Naive B cell (primary cell): ENCODE measurements at places on chromosomes 6 and 20.

DNA sequence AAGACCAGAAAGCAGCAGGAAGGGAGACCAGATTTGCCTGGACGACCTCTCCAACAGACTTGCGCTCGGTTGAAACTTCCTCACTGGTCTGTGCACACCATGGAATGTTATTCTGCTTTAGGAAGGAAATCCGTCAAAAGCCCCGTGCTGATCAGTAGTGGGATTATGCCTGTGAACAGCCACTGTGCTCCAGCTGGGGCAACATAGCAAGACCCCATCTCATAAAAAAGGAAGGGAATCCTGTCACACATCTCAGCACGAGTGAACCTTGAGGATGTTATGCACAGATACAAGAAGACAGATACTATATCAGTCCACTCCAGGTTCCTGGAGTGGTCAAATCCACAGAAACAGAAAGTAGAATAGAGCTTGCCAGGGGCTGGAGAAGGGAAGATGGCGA lies 86.9 kb upstream of the FOXC1 start:
- H3K27me3 ChIP-seq, result peaks cover 41% of the 10 kb centered on the region
- DNase-seq, result no peak
- H3K4me1 ChIP-seq, result no peaks in the 10 kb centered on the region
- no peak overlapping the region for H3K27ac ChIP-seq
- H3K4me3 ChIP-seq, result no peak overlapping the region
- no peaks in the 10 kb centered on the region for H3K36me3 ChIP-seq

DNA sequence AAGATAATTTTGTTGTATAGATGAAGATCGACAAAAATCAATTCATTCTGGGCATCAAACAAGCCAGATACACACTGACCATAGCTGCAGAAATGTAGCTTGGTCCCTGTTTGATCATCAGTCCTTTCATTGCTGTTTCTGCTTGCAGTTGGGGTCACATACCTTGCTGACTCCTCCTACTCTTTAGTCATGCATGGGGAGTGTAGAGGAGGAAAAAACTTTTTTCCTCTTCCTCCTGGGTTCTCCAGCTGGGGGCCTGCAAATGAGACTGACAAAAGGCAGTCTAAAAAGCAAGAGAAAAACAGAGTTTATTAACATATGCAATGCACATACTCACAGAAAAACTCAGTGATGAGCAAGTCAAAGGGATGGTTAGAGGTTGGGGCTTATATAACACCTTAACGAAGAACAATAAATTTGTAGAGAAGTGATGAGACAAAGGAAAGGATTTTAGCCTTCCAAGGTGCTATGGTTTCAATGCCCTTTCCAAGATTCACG lies 105.8 kb downstream of the QRSL1 start:
- DNase-seq, result no peak
- H3K27me3 ChIP-seq, result no peaks in the 10 kb centered on the region
- H3K36me3 ChIP-seq, result no peaks in the 10 kb centered on the region
- H3K4me3 ChIP-seq, result no peak overlapping the region
- peaks cover 53% of the 10 kb centered on the region for H3K4me1 ChIP-seq

GRCh38 chr6:44327096-44327495 lies 13.9 kb upstream of the AARS2 start:
- H3K4me1 ChIP-seq, result no peaks in the 10 kb centered on the region
- H3K4me3 ChIP-seq, result no peak overlapping the region
- no peak for DNase-seq
- H3K27me3 ChIP-seq, result peaks cover 24% of the 10 kb centered on the region
- H3K27ac ChIP-seq, result no peak overlapping the region

GRCh38 chr6:50305660-50306059 lies 255.9 kb upstream of the DEFB112 start:
- H3K27ac ChIP-seq, result no peak overlapping the region
- H3K27me3 ChIP-seq, result no peaks in the 10 kb centered on the region
- no peaks in the 10 kb centered on the region for H3K4me1 ChIP-seq
- no peak for DNase-seq
- H3K4me3 ChIP-seq, result no peak overlapping the region
- no peaks in the 10 kb centered on the region for H3K36me3 ChIP-seq

- DNase-seq, result no peak
- no peaks in the 10 kb centered on the region for H3K36me3 ChIP-seq
- no peak overlapping the region for H3K4me3 ChIP-seq
- H3K27me3 ChIP-seq, result no peaks in the 10 kb centered on the region
- no peak overlapping the region for H3K27ac ChIP-seq
Observed at GRCh38 chr6:162864911-162865310, 137.1 kb downstream of the PACRG start.

- peak overlapping the region; percentile 21 for H3K27ac ChIP-seq
- peaks cover 27% of the 10 kb centered on the region for H3K4me1 ChIP-seq
- H3K27me3 ChIP-seq, result no peaks in the 10 kb centered on the region
- no peak overlapping the region for H3K4me3 ChIP-seq
Observed at GRCh38 chr6:5746759-5747130, 260.0 kb downstream of the NRN1 start.

- no peaks in the 10 kb centered on the region for H3K27me3 ChIP-seq
- no peak for DNase-seq
- no peaks in the 10 kb centered on the region for H3K4me1 ChIP-seq
- no peak overlapping the region for H3K27ac ChIP-seq
- H3K4me3 ChIP-seq, result no peak overlapping the region
Observed at GRCh38 chr6:56445818-56446217, 196.9 kb downstream of the DST start.

- peaks cover 17% of the 10 kb centered on the region for H3K4me1 ChIP-seq
- no peaks in the 10 kb centered on the region for H3K36me3 ChIP-seq
- H3K4me3 ChIP-seq, result no peak overlapping the region
- H3K27me3 ChIP-seq, result no peaks in the 10 kb centered on the region
Observed at GRCh38 chr6:125836466-125836865, 45.7 kb downstream of the NCOA7 start.

DNA sequence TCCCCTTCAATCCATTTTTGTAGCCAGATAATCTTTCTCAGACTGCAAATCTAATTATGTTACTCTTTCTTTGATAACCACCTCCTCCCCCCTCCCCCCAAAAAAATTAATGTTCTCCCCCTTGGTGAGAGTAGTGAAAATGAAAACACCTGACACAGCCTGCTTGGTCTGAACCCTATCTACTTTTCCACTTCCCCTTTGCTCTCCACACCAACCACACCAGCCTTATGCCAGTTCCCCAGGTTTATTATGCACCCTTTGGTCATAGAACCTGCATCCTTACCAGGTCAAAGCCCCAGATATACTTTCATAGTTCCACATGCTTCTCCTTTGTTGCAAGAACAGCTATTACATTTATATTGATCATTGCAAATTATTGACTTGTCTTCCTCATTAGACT lies 19.4 kb downstream of the PFDN4 start:
- H3K36me3 ChIP-seq, result no peaks in the 10 kb centered on the region
- peaks cover 11% of the 10 kb centered on the region for H3K4me1 ChIP-seq
- no peaks in the 10 kb centered on the region for H3K27me3 ChIP-seq
- no peak overlapping the region for H3K4me3 ChIP-seq

- H3K27me3 ChIP-seq, result peaks cover 50% of the 10 kb centered on the region
- no peak overlapping the region for H3K4me3 ChIP-seq
- H3K4me1 ChIP-seq, result no peaks in the 10 kb centered on the region
- H3K27ac ChIP-seq, result peak overlapping the region; percentile 52
- H3K36me3 ChIP-seq, result peaks cover 23% of the 10 kb centered on the region
- no peak for DNase-seq
Observed at GRCh38 chr6:26743157-26743821, 83.7 kb upstream of the ZNF322 start.

GRCh38 chr6:134138226-134138975 lies 86.0 kb upstream of the SLC2A12 start:
- H3K4me1 ChIP-seq, result no peaks in the 10 kb centered on the region
- no peak overlapping the region for H3K4me3 ChIP-seq
- H3K27ac ChIP-seq, result no peak overlapping the region
- no peak for DNase-seq
- peaks cover 10% of the 10 kb centered on the region for H3K27me3 ChIP-seq
- no peaks in the 10 kb centered on the region for H3K36me3 ChIP-seq

- H3K27me3 ChIP-seq, result peaks cover 47% of the 10 kb centered on the region
- no peak overlapping the region for H3K4me3 ChIP-seq
- H3K4me1 ChIP-seq, result no peaks in the 10 kb centered on the region
- DNase-seq, result no peak
- peaks cover 11% of the 10 kb centered on the region for H3K36me3 ChIP-seq
- no peak overlapping the region for H3K27ac ChIP-seq
Observed at GRCh38 chr20:57814529-57814928, 104.7 kb upstream of the PMEPA1 start.

DNA sequence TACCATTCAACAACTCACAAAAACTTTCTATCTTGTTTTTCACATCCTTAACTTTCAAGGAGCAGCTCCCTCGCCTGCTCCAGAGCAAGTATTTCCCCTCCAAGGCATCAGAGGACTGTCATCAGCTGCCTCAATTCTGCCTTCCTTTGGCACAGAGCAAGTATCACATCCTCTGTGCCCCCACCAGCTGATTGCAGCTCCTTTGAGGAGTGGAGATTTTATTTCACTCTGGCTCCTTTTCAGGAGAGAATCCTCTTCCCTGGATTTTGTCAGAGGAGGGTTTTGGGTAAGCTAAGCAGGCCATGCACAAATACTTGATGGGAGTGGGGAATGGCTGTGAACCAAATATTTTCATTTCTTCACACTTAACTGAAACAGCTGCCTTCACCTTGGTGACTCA lies 610.5 kb upstream of the FLRT3 start:
- no peak overlapping the region for H3K4me3 ChIP-seq
- no peaks in the 10 kb centered on the region for H3K27me3 ChIP-seq
- no peaks in the 10 kb centered on the region for H3K4me1 ChIP-seq

- no peaks in the 10 kb centered on the region for H3K27me3 ChIP-seq
- H3K27ac ChIP-seq, result no peak overlapping the region
- no peak overlapping the region for H3K4me3 ChIP-seq
- H3K4me1 ChIP-seq, result peaks cover 6% of the 10 kb centered on the region
- no peak for DNase-seq
Observed at GRCh38 chr6:169211881-169212280, 41.8 kb downstream of the THBS2 start.

DNA sequence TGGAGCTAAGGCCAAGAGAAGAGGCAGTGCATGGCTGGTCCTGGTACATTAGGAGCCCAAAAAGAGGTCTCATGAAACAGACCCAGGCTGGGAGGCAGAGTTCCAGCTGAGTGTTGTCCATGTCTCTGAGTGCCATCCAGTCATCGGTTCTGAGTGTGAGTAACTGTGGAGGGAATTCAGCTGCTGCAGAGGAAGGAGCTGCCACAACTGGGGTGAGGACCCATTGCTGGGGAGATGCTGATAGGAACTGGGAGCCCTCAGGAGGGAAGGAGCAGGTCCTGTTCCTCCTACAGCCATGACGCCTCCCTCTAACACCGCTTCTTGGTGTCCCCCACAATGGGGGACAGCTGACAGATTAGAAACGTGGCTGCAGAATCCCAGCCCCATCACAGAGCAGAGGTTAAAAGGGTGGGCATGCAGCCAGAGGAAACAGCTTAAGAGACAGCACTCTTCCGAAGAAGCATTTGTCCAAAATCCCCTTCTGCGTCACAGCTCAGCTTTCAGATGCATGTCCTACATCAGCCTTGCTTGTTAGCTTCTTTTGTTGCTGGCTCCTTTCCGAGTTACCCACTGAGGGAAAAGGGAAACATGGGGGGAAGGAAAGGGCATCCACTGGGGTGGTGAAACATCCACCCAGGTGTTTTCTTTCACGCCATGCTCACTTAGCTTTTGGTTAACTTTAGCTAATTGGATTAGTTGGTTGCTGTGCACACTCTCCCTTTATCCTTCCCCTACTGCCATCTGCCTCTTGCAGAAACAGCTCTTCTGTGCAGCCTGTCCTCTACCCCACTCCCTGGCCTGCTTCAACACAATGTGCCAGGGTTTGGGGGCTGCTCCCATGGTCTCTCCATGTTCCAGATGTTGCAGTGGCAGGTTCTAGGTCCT lies 239.2 kb downstream of the SYNDIG1 start:
- no peak for DNase-seq
- H3K27me3 ChIP-seq, result no peaks in the 10 kb centered on the region
- no peaks in the 10 kb centered on the region for H3K4me1 ChIP-seq
